ENCODE measurements at places on chromosomes 3 and 15.

DNA sequence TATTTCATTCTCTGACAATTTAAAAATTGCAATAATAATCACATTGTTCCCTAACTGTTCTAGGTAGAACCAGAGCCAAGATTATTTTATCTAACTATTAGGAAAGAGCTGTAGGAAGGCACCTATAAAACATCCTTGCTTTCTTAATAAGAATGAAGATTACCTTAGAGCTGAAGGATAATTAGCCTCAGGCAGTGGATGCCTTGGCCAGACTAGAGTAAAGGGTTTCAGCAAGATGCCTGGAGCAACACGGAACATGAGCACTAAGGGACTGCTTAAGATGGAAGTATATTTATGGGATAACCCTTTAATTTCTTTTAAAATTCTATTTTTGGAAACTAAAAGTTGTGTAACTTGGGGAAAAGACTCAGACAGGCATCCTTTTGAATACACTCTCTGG is 456.6 kb upstream of the RBMS3 start:
- no peak for DNase-seq

- no peak for DNase-seq
These were observed 53.0 kb downstream of the EFHB start for GRCh38 chr3:19881036-19881435.

DNA sequence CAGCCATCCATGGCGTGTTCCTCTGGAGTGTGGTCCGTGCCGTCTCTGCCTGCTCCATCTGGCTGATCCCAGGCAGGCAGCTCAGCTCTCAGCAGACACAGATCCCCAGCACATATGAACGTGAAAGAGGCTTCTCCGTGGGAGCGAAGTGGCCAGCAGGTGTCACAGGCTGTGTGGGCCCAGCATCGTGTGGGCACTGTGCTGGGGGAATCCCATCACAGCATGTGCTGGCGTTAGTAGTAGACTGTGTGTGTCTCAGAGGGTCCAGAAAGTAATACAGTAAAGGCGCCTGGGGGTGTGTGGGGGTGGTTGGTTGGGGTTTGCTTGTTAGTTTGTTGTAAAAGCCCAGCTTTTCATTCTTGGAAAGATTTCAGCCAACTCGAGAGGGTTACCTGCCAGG is 147.6 kb downstream of the IGF1R start:
- no peak for DNase-seq

DNA sequence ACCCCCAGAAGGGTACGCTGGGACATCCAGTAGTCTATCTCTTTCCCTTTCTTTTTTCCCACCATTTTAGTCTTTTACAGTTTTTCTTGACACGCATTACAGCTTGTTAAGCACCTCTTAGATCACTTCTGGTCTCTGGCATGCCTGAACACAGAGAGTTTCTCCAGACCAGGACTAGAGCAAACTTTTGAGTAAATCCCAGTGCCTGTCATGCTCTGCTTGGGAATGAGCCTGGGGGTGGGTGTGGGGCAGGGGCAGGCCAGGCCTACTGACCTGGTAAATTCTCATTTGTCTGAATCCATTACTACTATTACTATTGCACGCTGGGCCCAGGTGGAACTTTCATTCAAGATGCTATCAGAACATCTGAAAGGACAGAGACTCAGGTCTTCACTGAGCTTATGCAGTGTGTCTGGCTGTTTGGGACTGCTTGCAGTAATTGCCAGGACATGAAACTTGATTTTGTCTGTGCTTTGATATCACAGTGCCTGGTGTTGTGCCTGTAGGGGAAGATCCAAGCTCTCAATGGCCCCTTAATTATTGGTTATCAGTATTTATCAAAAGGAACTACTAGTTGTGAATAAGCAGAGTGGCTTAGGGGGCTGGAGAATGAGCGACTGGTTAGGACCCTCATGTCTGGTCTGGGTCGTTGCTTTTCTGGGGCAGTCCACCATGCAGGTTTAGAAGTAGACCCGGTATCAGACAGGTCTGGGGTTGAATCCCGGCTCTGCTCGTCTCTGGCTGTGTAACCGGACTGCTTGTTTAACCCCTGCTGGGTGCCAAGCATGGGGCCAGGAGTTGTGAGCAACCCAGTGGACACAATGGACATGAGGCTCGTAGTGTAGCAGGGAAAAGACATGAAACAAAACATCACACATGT is 196.1 kb upstream of the TLE3 start:
- DNase-seq = no peak

DNA sequence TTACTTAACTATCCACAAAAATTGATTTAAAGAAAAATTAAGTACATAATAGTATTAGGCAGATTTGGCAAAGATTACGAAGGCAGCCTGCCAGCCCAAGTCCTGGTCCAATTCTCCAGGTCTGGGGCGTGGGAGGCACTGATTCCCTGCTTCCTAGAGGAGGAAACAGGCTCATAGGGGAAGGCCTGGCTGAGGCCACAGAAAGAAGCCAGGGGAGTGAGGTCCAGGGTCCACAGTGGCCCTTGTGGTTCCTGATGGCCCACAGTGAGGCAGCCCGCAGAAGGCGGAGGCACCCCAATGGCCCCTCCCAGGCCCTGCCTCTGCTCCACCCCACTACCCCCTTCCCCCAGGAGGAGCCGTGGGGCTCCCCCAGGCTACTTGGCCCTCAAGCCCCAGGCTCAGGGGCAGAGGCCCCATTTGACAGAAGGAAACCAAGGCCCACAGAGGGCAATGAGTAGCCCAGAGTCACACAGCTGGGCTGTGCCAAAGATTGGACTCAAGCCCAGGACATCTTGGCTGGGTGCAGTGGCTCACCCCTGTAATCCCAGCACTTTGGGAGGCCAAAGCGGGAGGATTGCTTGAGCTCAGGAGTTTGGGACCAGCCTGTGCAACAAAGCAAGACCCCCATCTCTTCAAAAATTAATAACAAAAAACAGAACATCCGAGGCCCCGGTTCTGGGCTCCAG is 21.0 kb downstream of the H1-8 start:
- DNase-seq = no peak

- no peak for DNase-seq
These were observed 39.6 kb upstream of the STT3B start for GRCh38 chr3:31493149-31493548.

GRCh38 chr3:25448750-25449692 is 21.0 kb downstream of the RARB start:
- no peak for DNase-seq

DNA sequence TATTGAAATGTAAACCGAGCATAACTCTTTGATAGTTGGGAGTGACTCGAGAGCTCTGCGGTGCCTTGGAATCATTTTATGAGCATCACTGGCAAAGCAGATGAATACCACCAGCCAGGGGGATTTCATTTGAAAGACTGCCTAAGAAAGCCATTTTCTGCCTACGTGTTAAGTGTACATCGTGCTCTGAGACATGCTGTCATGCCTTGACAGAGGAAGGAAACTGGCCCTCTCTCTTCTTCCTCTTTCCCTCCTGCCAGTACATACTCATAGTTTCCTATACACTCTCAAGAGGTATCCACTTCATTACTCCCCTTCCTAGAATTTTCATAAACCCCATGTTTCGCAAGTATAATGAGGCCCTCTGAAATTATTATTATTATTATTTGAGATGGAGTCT is 8.8 kb downstream of the BCL2A1 start:
- DNase-seq = no peak

DNA sequence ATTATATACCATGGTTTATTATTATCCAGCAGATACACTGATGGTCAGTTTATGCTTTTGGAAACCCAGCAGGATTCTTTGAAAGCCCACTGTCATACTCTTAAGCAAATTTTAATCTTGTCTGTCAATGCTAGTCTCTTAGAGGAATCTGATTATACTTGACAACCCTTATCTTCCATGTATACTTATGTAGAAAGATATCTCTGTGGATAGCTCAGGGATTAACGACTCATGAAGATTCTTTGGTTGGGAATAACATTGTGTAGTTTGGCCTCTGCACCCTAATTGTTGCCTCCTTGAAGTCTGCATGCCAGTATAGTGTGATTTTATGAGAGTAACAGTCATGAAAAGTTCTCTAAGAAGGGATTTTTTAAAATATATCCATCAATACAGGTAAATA is 33.0 kb downstream of the FILIP1L start:
- DNase-seq = no peak
